ENCODE measurements at places on chromosomes 1 and 21. TPM values are rescaled to one million over a fixed set of nuclear protein-coding genes. Genes with fewer than 3 reads are reported as not detected.

Gene REN
- total RNA-seq: not detected

Gene PRR9
- not detected for total RNA-seq

Gene SELENON
- total RNA-seq: 166 TPM

Gene LIPI
- not detected for total RNA-seq

Gene GREM2
- total RNA-seq: not detected

Gene NRIP1
- 24.0 TPM for total RNA-seq

Gene LRRC7
- 0.11 TPM for total RNA-seq

Gene OR14K1
- not detected for total RNA-seq

Gene ZFP69B
- total RNA-seq: 3.4 TPM

Gene FCRLA
- not detected for total RNA-seq

All from endothelial cell of umbilical vein (primary cell).